ENCODE measurements at places on chromosomes 2 and 18.

- no peak for DNase-seq
These were observed 19.2 kb upstream of the TMEM177 start for GRCh38 chr2:119659601-119660342.

GRCh38 chr18:47283476-47283875, 32.0 kb upstream of the SKOR2 start:
- no peak for DNase-seq

DNA sequence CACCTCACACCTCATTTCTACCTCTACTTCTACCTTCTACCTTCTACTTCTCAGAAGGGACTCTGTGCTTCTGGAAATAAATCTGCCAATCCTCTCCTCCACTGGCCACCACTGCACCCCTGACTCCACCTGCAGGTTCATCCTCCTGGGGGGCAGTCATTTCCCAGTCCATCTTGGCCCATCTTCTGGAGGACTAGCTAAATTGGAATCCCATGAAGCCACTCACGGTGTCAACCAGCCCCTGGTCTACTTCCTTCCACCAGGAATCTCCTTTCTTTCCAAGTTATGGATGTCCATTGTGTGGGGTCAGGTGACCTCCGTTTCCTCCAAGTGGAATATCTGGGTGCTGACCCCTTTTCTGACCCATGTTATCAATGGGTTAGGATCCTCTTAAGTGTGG, 3.9 kb downstream of the WNT10A start:
- DNase-seq: no peak

DNA sequence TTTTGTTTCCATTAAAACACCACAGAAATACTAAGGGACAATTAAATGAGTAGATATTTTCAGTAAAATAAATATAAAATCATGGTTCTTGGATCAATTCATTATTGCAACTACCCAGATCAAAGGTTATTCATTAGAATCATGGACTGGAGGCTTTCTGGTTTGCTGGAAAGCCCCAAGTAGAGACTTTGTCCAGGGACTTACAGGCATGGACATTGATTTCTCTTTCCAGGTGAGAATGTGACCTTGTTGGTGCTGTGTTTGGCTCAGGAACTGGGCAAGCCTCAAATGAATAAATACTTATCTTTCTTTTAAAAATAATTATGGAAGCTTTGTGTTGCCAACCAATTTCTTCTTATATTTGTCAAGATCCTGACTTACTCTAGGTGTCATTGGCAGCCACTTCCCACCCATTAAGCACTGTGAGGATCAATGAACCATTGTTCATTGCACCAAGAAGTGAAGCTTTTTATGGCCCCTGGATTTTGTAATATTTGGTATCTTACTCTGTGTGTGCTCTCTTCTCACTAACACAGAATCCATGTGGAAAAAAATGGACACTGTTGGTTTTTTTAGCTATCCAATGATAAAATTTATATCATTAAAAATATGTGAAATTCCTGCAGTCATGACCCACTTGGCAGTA, 205.8 kb upstream of the NRXN1 start:
- DNase-seq: no peak

DNA sequence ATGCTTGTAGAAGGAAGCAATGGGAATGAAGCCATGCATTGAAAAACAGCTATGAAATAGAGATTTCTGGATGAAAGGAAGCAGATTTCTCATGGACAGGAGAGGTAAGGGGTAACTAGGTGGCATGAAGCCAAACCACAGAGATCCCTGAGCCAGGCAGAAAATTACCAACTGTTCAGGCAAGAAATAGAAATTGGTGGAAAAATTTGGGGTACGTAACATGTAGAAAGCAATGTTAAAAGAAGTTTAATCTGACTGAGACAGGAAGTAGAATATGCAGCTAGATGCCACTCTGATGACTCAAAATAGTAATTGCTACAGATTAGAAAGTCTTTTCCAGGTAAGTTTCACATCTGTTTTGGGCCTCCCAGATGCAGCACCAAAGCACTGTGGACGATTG, 928.5 kb upstream of the CELF4 start:
- DNase-seq: no peak

GRCh38 chr18:78378983-78379382, 600.6 kb upstream of the SALL3 start:
- DNase-seq: no peak

DNA sequence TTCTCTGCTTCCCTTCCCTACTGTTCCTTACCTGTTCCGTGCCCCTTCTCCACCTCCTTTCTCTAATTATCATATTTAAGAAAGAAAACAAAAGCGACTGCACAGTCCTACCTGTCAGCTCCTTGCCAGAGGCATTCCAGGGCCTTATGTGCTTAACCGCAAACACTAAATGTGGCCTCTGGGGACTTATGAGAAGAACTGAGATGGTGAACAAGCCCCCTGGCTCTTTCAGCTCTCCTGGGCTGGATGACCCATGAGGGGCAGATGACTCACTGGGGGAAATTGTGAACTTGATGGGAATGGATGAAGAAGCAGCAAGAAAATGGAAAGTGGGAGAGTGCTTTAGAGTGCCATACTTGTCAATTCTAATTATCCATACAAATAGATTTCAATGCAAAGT, 106.3 kb upstream of the LYPD1 start:
- DNase-seq: no peak

DNA sequence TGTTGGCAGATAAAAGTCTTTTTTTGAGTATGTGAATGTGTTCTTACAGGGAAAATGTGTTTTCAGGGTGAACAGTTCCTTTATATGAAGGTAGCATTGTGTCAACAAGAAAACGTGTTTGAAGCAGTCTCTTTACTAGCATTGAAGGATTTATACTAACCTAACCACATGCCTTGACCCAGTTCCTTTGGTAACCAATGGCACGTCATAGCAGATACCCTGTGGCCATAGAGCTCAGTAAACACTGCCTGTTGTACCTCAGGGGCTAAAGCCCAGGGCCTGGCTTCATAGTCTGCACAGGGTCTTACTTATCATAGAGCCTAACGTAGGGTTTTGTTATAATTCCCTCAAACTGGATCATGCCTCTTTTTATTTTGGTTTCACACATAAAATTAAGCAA, 32.1 kb upstream of the NFU1 start:
- DNase-seq: no peak

- no peak for DNase-seq
These were observed 105.2 kb downstream of the NETO1 start for GRCh38 chr18:72762515-72763122.

DNA sequence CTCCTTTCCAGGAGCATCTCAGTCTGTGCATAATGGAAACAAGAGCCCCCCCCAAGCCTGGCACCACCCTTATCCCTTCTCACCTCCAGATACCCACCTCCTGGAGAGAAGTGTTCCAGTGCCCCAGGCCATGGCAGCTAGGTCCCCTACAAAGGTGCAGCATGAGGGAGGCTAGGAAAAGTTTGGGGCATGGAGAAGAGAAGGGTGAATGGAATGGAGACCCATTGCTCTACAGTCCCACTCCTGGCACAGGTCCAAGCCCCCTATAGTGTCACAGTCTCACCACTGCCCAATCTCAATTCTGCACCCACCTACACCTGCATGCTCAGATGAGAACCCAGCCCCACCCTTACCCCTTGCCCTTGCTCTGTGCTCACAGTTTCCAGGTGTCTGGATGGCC, 897 bp downstream of the SLC23A3 start:
- no peak for DNase-seq

DNA sequence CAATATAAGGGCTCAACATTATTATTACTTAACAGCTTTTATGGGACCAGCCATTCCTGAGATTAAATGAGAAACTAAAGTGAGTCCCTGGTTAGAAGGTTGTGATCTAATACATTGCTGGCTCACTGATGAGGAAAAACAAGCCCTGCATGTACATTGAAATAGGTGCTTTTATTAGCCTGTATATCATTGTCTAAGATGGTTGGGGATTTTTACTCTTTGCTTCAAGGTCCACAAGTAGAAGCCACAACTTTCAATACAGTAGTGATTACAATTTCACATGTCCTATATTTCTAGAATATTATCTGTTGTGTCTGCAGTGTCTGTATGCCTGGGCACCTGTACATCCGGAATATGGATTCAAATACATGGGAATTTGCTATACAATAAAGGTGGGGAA, 104.1 kb upstream of the FZD5 start:
- DNase-seq: no peak

GRCh38 chr2:15563227-15564100, 2.3 kb upstream of the NBAS start:
- DNase-seq: no peak
